ENCODE measurements at places on chromosomes 2 and 18.
A peak's percentile ranks its signal among the peaks of the same experiment; 100 is the strongest.

DNA sequence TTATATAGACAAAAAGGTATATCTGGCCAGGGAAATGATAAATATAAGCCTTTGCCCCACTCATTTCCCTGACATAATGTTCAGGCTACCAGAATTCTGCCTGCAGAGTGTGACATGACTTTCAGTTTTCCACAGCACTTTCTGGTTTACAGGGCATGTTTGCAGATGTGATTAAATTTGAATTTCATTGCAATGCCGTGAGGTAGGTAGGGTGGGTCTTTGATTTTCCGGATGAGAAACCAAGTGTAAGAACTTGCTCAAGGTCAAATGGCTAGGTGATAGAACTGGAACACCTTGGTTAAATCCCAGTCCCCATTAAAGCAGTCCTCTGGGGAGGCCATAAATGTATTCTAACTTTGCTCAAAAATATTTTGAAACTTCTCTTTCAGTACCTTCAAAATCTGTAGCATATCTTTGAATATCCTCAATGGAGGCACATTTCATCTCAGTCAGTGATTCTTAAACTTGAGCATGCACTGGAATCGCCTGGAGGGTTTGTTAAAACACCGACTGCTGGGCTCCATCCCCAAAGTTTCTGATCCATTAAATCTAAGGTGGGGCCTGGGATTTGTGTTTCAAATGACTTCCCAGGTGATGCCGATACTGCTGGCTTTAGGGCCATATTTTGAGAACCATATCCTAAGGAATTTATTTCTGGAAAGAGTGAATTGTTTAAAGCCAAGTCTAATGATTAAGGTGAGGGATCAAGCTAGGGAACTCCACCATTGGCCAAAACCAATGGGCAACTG is 35.0 kb downstream of the MRPL33 start:
- peaks cover 84% of the 10 kb centered on the region for H3K4me1 ChIP-seq
- no peak overlapping the region for H3K27ac ChIP-seq
- H3K27me3 ChIP-seq: no peaks in the 10 kb centered on the region
- peaks cover 7% of the 10 kb centered on the region for H3K36me3 ChIP-seq

DNA sequence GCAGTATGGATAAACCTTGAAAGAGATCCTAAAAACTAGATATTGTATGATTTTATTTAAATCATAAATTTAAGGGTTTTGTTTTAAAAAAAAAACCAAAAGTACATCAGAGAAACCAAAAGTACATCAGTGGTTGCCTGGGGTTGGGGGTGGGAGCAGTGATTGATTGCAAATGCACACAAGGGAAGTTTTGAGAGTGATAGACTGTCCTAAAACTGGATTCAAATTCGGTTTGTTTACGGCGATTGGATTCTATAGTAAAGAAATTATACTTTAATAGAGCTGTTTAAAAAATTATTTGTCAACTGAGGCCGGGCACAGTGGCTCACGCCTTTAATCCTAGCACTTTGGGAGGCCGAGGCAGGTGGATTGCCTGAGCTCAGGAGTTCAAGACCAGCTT is 179.8 kb downstream of the METTL4 start:
- no peak overlapping the region for H3K27ac ChIP-seq
- DNase-seq: no peak

DNA sequence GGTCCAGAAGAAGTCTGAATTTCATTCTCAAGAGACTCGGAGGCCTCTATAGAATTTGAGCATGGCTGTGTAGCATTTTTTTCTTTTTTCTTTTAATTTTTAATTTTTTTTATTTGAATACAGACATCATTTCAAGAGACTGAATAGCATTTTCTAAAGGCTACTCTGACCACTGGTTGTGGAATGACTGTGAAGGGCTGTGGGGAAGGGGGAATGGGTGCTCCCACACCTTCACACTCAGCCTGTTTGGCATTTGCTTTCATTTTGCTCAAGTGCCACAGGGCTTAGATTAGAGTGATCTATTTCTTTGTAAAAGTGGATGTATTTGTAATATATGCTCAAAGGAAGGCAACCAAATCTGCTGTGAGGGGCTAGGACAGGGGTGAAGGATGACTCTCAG is 142.0 kb upstream of the SPOPL start:
- no peaks in the 10 kb centered on the region for H3K36me3 ChIP-seq
- no peak overlapping the region for H3K27ac ChIP-seq
- peaks cover 8% of the 10 kb centered on the region for H3K4me1 ChIP-seq

GRCh38 chr2:40348665-40349064 is 103.2 kb downstream of the SLC8A1 start:
- DNase-seq: peak; percentile 88
- peak overlapping the region; percentile 91 for H3K27ac ChIP-seq
- peaks cover 10% of the 10 kb centered on the region for H3K36me3 ChIP-seq
- H3K4me3 ChIP-seq: peak overlapping the region; percentile 74

GRCh38 chr18:36728345-36728744 is 100.5 kb downstream of the TPGS2 start:
- no peak overlapping the region for H3K4me3 ChIP-seq
- no peak for DNase-seq
- peaks cover 5% of the 10 kb centered on the region for H3K27me3 ChIP-seq
- H3K4me1 ChIP-seq: peaks cover 6% of the 10 kb centered on the region

- H3K36me3 ChIP-seq: no peaks in the 10 kb centered on the region
- H3K27ac ChIP-seq: no peak overlapping the region
- no peaks in the 10 kb centered on the region for H3K4me1 ChIP-seq
- no peak for DNase-seq
- peaks cover 5% of the 10 kb centered on the region for H3K27me3 ChIP-seq
These were observed 334.7 kb downstream of the EIPR1 start for GRCh38 chr2:3042601-3043585.

DNA sequence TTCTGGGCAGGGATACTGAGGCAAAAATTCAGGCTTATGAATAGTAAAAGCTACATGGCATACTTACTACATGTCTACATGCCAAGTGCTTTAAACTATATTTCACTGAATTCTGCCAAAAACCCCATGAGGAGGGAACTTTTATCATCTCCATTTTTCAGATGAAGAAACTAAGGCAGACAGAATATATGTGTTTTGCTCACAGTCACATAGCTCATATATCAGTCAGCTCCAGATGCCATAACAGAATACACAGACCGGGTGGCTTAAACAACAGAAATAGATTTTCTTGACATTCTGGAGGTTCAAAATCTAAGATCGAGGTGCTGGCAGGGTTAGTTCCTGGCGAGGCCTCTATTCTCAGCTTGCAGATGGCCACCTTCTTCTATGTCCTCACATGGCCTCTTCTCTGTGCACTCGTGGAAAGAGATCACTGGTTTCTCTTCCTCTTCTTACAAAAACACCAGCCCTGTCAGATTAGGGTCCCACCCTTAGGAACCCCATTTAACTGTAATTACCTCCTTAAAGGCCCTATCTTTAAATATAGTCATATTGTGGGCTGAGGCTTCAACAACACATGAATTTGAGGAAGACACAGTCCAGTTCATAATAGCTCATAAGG is 27.1 kb upstream of the CREB1 start:
- H3K27ac ChIP-seq: no peak overlapping the region
- H3K4me3 ChIP-seq: no peak overlapping the region
- H3K27me3 ChIP-seq: no peaks in the 10 kb centered on the region
- peaks cover 63% of the 10 kb centered on the region for H3K4me1 ChIP-seq

DNA sequence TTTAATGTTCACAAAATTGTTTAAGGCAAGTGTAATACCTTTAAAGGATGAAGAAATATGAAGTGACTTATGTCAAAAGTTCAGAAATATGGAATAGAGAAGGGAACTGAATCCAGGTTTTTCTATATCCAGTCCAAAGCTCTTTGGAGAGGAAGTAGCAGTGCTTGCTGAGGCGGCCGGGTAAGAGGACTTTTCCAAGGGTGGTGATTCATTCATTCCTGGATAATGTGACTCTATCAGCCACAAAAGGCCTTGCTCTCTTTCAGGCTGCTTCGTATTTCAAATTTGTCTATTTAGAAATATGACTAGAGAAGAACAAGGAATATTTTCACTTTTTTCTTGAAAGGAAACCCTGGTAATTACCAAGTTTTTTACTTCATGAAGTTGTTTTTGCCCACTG is 830.1 kb upstream of the ZEB2 start:
- H3K36me3 ChIP-seq: no peaks in the 10 kb centered on the region
- H3K4me3 ChIP-seq: peak overlapping the region; percentile 31
- no peaks in the 10 kb centered on the region for H3K27me3 ChIP-seq
- peak overlapping the region; percentile 60 for H3K27ac ChIP-seq

- no peaks in the 10 kb centered on the region for H3K36me3 ChIP-seq
- DNase-seq: no peak
- H3K4me3 ChIP-seq: no peak overlapping the region
- no peak overlapping the region for H3K27ac ChIP-seq
- peaks cover 8% of the 10 kb centered on the region for H3K4me1 ChIP-seq
These were observed 264.4 kb downstream of the TWIST2 start for GRCh38 chr2:239112127-239112774.

- no peak overlapping the region for H3K27ac ChIP-seq
- no peaks in the 10 kb centered on the region for H3K27me3 ChIP-seq
These were observed 89.1 kb upstream of the NOSTRIN start for GRCh38 chr2:168713325-168713724.

- no peaks in the 10 kb centered on the region for H3K4me1 ChIP-seq
- DNase-seq: no peak
- no peaks in the 10 kb centered on the region for H3K36me3 ChIP-seq
These were observed 1269.7 kb upstream of the ZEB2 start for GRCh38 chr2:145789636-145790035.

DNA sequence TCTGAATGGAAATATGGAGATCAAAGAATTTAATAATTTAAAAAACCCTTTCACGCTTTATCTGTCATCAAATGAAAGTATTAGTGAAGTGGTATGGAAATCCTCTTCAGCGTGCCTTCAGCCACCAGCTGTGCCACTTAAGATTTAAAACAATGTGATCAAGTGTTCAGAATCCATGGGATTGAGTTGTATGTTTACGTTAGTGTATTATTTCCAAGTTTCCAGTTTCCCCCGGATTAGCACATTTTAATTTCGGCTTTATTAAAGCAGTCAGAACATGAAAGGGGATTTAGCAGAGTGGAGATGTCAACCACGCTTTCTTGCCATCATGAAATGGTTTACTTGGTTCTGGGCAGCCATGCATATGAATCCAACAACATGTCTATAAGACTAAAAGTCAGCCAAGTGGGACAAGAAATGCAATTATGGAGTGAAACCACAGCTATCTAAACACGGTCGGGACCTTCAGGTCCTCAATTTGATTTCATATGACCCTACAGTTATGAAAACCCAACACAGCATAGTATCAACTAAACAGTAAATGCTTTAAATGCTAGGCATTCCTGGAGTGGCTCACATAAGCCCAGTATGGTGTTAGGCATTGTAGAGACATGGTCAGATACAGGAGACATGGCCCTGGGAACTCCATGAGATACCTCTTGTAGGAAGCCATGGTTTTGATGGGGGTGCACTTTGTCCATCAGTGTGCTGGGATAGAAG is 224.9 kb upstream of the EPAS1 start:
- peaks cover 83% of the 10 kb centered on the region for H3K4me1 ChIP-seq
- H3K4me3 ChIP-seq: peak overlapping the region; percentile 83
- H3K27ac ChIP-seq: peak overlapping the region; percentile 98
- DNase-seq: peak; percentile 29

Data from HFFc6 (cell line).